ENCODE measurements at places on chromosomes 3 and 15. TPM values are rescaled to one million over a fixed set of nuclear protein-coding genes. Genes with fewer than 3 reads are reported as not detected.
A peak's percentile ranks its signal among the peaks of the same experiment; 100 is the strongest.

GRCh38 chr15:52164631-52165265, 26.4 kb downstream of the GNB5 start:
- peak overlapping the region; percentile 77 for H3K27ac ChIP-seq
- peak overlapping the region; percentile 12 for H3K4me3 ChIP-seq
- H3K36me3 ChIP-seq = peaks cover 5% of the 10 kb centered on the region
- peaks cover 25% of the 10 kb centered on the region for H3K4me1 ChIP-seq
- no peaks in the 10 kb centered on the region for H3K27me3 ChIP-seq
- no peak for DNase-seq

DNA sequence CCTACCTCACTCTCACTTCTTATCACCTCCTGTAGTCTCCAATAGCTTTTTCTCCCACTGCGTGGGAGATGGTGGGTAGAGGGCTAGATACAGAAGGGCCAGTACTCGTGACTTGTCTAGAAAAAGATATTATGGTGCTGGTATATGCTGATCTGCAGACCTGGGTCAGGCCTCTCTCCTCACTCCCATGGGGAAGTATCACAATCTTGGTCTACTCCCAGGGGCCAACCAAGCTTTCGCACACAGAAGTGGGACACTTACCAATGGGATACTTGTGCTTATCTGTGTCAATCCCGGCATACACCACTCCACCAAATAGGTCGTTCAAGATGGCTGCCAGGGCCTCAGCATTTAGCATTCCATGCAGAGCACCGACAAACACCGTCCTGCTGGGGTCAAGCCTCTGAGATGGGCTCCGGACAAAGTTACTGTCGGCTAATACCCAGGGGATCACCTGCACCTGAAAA, 9.0 kb upstream of the RPS17 start:
- H3K27ac ChIP-seq = no peak overlapping the region
- no peaks in the 10 kb centered on the region for H3K36me3 ChIP-seq
- H3K27me3 ChIP-seq = no peaks in the 10 kb centered on the region
- H3K4me3 ChIP-seq = no peak overlapping the region
- no peaks in the 10 kb centered on the region for H3K4me1 ChIP-seq

GRCh38 chr3:79354179-79354688, 413.6 kb downstream of the ROBO1 start:
- no peaks in the 10 kb centered on the region for H3K36me3 ChIP-seq
- no peaks in the 10 kb centered on the region for H3K4me1 ChIP-seq
- DNase-seq = no peak
- no peak overlapping the region for H3K27ac ChIP-seq
- H3K4me3 ChIP-seq = no peak overlapping the region

- no peaks in the 10 kb centered on the region for H3K27me3 ChIP-seq
- H3K27ac ChIP-seq = no peak overlapping the region
- no peaks in the 10 kb centered on the region for H3K4me1 ChIP-seq
- H3K36me3 ChIP-seq = no peaks in the 10 kb centered on the region
- DNase-seq = no peak
Measured at GRCh38 chr3:106880206-106880605, 497.0 kb upstream of the CCDC54 start.

GRCh38 chr3:115525731-115526130, 97.6 kb upstream of the GAP43 start:
- no peak for DNase-seq
- H3K27me3 ChIP-seq = peaks cover 9% of the 10 kb centered on the region
- H3K27ac ChIP-seq = no peak overlapping the region
- H3K36me3 ChIP-seq = no peaks in the 10 kb centered on the region
- H3K4me1 ChIP-seq = no peaks in the 10 kb centered on the region
- no peak overlapping the region for H3K4me3 ChIP-seq

GPR171 gene
- total RNA-seq = 134 TPM

GP9 gene
- not detected for total RNA-seq

CEMIP gene
- not detected for total RNA-seq

PCOLCE2 gene
- 1.3 TPM for total RNA-seq

PLSCR4 gene
- not detected for total RNA-seq

CSTA gene
- total RNA-seq = not detected
